ENCODE measurements at places on chromosomes 1 and 21.

DNA sequence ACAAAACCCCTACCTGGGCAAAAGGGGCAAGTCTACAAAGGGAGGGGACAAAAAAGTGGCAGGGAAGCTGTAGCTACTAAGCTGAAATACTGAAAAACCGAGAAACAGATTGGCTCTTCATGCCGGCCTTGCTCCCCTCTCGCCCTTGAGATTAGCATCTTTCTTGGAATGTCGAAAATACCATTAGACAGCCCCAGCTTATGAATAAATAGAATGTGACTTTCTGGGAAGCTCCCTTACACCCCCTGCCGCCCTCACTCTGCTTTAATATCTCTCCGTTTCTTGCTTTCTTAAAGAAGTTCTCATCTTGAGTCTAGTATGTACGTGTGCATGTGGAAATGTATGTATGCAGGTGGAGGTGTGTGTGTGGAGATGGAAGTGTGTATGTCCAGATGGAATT, 14.1 kb downstream of the TRAF3IP3 start:
- DNase-seq: no peak

DNA sequence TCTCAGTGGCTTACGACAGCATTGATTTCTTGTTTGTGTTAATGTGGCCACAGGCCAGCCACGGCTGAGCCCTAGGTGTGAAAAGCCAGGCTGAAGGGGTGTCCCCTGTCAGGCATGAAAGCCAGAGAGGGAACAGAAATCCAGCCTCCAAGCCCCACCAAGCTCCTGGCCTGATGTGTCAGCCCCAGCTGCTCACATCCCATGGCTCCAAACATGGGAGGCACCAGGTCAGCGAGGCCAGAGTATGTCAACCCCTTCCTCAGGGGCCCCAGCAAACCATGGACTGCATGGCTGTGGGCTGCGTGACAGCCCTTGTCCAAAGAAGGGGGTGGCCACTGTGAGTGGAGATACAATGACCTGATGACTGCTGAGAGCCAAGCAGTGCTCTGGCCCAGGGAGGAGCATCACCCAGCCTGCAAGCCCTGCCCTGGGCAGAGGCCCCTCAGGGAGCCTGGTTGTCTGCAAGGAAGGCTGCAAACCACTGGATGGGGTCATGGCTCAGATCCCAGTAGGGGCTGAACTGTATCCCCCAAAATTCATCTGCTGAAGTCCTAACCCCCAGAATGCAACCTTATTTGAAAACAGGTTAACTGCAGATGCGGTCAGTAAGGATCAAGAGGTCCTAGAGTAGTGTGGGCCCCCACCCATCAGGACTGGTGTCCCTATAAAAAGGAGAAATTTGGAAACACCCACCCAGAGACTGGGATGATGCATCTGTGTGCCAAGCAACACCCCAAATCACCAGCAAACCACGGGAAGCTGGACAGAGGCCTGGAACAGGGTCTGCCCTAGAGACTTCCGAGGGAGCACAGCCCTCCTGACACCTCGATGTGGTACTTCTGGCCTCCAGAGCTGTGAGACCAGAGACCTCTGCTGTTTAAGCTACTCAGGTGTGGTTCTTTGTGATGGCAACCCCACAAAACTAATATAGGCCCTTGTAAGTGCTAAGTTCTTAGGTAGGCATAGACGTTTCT, 3.3 kb upstream of the MX2 start:
- no peak for DNase-seq

DNA sequence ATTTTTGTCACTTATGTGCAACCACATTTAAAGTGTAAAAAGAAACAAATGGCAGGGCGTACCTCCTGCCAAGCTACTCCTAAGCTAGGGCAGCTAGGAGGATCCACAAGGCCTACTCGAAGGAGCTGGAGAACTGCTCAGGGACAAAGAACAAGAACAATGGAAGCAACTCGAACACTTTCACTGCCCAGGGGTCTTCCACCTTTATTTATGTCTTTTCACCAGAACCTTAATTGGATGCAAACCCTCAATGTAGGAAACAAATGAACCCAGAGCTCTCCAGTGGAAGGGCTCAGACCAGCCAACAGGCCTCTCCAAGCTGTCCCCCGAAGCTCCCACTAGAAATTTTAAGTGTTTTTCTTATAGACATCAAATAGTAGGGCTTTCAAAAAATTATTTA, 39.9 kb downstream of the C1orf198 start:
- DNase-seq: no peak

DNA sequence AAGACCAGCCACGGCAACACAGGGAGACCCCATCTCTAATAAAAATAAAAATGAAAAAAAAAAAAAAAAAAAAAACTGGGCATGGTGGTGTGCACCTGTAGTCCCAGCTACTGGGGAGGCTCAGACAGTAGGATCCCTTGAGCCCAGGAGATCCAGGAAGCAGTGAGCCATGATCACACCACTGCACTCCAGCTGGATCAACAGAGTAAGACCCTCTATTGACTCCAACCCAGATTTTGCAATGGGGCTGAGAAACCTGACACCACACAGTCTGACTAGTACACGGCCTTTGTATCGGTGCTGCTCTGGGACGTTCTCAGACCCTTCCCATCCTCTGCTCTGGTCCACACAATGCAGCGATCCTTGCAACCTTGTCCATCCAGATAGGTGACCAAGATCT, 31.8 kb downstream of the SPATA21 start:
- no peak for DNase-seq

- no peak for DNase-seq
Measured at GRCh38 chr1:114745291-114745690, 12.5 kb downstream of the CSDE1 start.

- no peak for DNase-seq
Measured at GRCh38 chr1:150288382-150288781, 5.3 kb upstream of the MRPS21 start.

DNA sequence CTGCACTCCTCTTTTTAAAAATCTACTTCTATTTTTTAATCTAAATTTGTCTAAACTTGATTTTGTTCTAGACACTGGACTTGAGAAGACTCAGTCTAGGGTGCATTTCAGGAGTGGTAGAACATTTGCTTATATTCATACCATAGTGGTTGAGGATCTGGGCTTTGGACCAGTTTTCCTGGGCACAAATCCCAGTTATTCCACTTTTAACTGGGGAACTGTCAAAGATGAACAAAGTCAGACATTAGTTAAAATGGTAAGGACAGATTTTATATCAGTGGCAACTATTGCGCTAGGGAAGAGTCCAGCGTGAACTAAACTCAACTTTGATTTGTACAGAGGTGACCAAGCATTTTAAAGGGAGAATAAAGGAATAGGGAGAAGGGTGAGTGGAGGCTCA, 102.4 kb downstream of the FMN2 start:
- no peak for DNase-seq

DNA sequence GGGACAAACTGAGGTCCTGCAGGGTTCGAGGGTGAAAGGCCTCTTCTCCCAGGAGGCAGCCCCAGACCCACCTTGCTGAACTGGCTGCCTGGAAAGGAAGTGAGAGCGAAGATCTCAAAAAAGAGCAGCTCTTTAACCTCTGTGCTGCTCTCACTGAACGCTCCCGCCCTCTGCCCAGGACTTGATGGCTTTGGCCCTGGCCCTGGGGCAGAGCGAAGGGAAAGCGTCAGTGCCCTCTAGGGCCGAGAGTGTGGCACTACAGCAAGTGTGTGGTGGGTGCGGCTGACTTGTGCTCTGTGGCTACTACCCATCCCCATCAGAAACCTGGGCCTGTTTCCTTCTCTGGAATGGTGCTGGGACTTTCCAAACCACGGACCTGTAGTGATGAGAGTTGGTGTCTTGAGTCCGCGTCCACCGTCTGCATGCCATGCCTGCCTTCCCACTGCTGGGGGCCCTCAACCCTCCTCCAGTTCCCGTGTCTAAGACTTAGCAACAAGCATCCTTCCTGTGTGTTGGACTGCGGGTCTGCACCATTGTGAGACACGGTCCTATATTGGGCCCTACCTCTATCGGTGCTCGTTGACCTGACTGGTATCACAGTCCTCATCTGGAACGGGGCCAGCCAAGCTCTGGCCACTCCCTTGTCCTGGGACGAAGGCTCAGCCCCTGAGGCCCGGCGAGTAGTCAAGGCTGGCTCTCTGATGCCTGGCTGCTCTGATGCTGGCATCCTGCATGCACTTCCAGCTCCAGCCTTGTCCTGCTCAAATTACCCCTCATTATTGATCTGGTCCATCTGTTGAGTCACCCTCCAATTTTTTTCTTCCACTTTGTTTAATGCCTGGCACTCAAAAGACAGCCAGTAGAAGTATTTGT, 180.3 kb downstream of the DISC1 start:
- DNase-seq: no peak

DNA sequence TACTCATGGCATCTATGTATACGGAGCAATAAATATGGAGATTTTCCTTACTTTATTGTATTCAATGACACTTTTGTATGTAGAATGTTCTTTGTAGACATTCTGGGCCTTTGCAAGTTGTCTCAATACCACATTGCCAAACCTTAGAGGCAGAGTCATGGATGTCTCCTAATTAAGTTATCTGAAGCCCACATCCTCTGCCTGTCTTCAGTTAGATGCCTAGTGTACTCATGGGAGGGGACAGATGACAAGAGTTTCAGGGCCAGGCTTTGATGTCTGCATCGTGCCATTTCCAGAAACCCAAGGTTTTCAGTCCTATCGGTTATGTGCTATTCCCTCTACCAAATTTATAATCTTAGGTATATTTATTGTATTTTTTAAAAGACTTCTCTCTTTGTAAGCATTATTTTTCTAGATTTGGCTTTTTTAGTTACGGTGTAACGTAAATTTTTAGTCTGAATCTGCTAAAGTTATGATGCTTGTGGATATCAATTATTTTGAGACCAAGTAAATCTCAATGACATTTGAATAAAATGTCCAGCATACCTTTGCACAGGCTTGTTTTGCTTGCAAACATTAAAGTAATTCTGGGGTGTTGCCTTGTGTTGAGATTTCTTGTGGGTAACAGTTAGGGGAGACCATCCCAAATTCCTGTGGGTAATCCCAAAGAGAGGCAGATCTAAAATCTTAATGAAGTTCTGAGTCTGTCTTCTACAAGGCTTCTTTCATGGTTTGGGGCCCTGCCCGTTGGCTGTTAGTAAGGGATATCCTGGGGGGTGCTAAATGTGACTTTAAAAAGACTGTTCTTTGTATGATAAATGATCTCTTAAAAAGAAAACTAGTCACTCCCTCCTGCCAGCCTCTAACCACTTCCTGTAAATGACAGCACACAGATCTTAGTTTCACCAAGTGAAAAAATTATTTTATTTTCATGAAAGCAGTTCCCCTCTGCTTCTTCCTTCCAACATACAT, 8.0 kb upstream of the MACF1 start:
- DNase-seq: no peak

GRCh38 chr1:55284856-55285255, 69.7 kb upstream of the USP24 start:
- no peak for DNase-seq

- DNase-seq: no peak
Measured at GRCh38 chr1:153922076-153922971, 448 bp downstream of the GATAD2B start.

DNA sequence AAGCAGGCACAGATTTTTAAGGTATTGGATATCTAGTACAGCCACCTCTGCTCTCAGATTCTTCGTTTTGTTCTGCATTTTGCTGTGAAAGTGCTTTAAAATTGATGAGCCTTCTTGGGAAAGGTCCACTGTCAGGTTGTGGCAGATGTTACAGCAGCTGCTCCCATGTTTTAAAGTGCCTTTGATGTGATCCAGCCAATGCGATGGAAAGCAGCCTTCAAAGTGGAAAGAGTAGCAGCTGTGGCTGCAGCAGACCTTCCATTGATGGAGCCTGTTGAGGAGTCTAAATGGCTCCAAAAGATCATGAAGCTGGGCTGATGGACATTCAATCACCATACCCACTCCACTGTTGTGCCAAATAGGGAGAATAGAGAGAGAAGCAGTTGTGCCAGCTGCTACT, 816.9 kb downstream of the PLA2G4A start:
- no peak for DNase-seq

GRCh38 chr1:9793291-9793690, 30.5 kb downstream of the CLSTN1 start:
- no peak for DNase-seq

All from NCI-H1436 treated with DMSO at 0.1 percent for 48 hours (cell line).